ENCODE measurements at places on chromosomes 5 and 9.

GRCh38 chr5:95748133-95748532 is 17.0 kb downstream of the RHOBTB3 start:
- DNase-seq, result no peak

- no peak for DNase-seq
These were observed 128.0 kb downstream of the MPDZ start for GRCh38 chr9:13151489-13151888.

DNA sequence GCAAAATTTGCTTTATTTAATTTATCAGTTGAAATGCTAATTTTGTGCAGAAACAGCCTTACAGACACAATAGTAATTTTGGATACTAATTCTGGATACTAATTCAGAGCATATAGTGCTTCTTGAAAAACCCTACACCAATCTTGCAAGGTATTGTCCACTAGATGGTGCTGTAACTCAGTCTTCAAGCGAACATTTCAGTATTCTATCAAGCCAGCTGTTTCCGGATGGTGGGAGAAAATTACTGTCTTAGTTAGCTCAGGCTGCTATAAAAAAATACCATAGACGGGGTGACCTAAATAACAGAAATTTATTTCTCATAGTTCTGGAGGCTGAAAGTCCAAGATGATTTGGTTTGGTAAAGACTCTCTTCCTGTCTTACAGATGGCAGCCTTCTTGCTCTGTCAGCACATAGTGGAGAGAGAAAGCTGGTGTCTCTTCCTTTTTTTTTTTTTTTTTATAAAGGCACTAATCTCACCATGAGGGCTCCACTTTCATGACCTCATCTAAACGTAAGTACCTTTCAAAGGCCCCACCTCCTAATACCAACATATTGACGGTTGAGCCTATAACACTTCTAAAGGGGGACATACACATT is 1306.5 kb upstream of the CDH9 start:
- no peak for DNase-seq

GRCh38 chr5:139251281-139251687 is 42.3 kb upstream of the MATR3 start:
- no peak for DNase-seq

- no peak for DNase-seq
These were observed 28.7 kb downstream of the SURF6 start for GRCh38 chr9:133307301-133307700.

GRCh38 chr5:123671042-123671441 is 159.1 kb downstream of the CSNK1G3 start:
- peak; percentile 10 for DNase-seq

GRCh38 chr5:160397492-160397891 is 2.4 kb downstream of the FAM200C start:
- DNase-seq, result no peak

- DNase-seq, result no peak
These were observed at the start of gene HMCN2 for GRCh38 chr9:130265431-130266235. Gene HMCN2, plus strand, starts transcription at chr9:130265760. Its CDS starts 119 bp downstream, at chr9:130265879.

- no peak for DNase-seq
These were observed 243.2 kb downstream of the ELAVL2 start for GRCh38 chr9:23582836-23583235.

DNA sequence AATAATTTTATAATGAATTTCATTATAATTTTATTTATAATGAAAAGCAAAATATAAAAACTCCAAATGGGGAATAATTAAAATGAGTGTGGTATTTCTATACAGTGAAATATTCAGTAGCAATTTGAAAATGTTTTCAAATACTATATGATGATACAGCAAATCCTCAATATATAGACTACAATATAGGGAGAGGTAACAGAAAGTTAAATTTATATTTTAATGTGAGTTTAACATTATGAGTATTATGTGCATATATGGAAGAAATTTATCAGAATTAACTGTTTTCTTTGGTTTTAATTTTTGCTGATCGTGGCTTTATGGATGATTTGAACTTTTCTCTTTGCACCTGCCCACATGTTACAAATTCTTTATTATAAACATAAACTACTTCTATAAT is 500.9 kb upstream of the ARRDC3 start:
- no peak for DNase-seq
